AG04450 (cell line): ENCODE measurements at places on chromosomes 12 and 14.
A peak's percentile ranks its signal among the peaks of the same experiment; 100 is the strongest.

DNA sequence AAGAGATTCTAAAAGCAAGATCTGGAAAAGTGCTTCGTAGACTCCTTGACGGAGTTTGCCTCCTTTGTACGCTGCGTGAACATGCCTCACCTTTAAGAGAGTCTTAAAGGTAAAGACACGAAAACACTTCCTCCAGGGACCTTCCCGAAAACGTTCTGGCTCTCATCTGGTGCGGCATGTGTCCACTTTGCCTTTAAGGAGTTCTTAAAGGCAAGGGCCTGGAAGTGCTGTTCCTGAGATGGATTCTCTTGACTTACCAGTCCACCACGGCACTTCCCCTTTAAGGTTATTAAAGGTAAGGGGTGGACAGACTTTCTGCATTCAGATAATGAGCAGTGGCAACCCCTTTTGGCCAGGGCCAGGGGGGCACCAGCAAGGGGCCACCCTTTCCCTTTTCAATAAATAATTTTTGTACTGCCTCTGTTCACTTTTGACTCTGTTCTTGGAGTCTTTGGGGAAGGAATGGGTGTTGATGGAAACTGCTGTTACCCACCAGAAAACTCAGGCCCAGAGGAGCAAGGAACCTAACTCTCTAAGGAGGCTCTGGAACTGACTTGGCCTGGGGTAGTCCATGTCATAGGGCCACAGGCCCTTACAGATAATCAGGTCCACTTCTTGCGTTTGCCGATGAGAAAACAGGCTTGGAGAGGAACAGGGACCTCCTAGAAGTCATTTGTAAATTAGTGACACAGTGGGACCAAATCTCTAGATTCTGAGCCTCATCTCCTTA is 4.4 kb downstream of the REM2 start:
- no peak for DNase-seq

- DNase-seq, result no peak
Observed at GRCh38 chr14:80959496-80959895, 4.1 kb downstream of the TSHR start.

GRCh38 chr12:47744778-47745436 is 13.8 kb downstream of the RAPGEF3 start:
- no peak for DNase-seq

GRCh38 chr14:64723691-64724577 is 19.7 kb downstream of the PLEKHG3 start:
- DNase-seq, result no peak

GRCh38 chr12:58211211-58211610 is 269.8 kb downstream of the ATP23 start:
- no peak for DNase-seq

DNA sequence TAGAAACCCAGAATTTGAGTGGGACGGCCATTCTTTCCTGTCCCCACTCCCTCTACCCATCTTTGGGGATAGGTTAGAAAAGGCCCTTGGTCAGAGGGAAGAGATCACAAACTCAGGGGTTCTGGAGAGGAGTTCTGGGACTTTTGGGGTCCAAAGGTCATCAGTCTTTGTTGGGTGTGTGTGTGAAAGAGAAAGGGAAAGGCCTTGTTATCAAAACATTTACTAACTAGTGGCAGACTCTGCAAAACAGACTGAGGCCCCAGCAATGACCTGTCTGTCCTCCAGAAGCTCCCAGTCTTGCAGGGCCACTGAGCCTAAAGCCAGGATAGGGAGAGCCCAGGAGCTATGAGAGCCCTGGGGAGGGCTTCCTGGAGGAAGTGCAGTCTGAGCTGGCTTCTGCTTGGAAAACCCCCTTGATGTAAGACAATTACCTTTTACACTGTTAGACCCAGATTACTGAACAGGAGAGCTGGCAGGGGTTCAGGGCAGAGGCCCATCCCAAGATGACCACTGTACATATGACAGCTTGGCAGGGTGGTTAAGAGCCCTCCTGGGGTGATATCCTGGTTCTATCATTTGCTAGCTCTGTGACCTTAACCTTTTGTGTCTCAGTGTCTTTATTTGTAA is 429.1 kb upstream of the CCDC196 start:
- DNase-seq, result no peak

DNA sequence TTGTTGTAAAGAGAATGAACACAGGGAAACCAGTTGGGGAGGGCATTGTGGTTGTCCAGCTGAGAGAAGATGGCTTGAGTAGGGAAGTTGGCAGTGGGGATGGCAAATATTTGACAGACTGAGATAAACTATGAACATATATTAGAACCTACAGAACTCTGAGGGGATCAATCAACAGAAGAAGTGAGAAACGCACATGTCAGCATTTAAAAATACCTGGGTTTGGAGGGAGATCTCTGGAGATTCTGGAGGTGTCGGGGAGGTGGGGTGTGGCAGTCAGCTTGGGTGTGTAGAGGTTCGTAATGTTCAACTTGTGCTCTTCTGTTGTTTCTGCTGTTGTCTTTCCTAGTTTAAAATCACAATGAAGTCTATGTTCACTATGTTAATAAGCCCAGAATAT is 517.8 kb downstream of the AACS start:
- no peak for DNase-seq

- DNase-seq, result no peak
Observed at GRCh38 chr12:69630191-69630590, 19.5 kb upstream of the LRRC10 start.

- no peak for DNase-seq
Observed at GRCh38 chr14:91843437-91843836, 23.9 kb downstream of the TC2N start.

GRCh38 chr14:75268633-75269550 is 9.7 kb upstream of the FOS start:
- DNase-seq, result no peak

- DNase-seq, result no peak
Observed at GRCh38 chr14:38012056-38012455, 195.6 kb upstream of the SSTR1 start.

GRCh38 chr12:82047446-82047845 is 288.3 kb upstream of the PPFIA2 start:
- no peak for DNase-seq

DNA sequence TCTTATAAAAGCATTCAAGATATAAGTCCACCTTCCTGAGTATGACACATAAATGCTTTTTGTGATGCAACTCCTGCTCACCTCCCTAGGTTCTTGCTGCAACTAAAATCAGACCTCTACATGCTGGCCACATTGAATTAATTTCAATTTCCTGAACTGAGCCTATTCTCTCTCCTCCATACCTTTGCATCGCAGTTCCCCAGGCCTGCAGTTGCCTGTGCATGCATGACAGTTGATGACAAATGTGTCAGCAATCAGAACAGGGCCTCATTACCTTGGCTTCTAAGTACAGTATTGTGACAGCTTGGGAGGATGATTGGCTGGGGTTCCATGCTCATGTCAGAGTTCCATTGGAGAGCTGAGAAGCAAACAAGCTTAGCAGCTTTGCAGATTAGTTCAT is 3.9 kb upstream of the TM7SF3 start:
- DNase-seq, result no peak

DNA sequence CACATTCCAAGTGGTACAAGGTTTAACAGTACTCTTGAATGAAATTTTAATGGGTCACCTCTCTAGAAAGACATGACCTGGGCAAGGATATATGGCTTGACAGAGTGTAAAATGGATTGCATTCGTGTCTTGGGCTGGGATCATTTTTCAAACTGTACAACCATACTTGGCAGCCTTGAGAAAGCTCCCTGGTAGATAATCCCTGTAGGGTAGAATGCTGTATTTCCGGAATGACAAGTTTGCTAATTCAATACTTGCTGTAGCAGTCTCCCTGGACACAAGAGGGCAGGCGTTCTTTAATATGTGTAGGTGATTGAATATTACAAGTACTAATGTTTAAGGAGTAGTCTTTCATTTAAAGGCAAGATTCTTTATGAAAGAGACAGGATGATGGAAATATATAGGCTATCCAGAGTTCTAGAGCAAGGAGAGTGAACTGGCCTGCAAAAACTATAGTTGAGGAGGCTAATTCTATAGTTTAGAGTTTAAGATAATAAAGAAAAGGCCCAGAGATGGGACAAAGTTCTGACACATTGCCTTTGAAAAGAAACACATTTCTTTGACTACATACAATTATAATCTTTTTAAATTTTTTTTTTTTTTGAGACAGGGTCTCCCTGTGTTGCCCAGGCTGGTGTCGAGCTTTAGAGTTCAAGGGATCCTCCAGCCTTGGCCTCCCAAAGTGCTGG is 53.4 kb downstream of the PLBD1 start:
- DNase-seq, result no peak

- no peak for DNase-seq
Observed at GRCh38 chr12:86950444-86950843, 694.3 kb upstream of the MGAT4C start.

GRCh38 chr14:31543969-31544799 is 17.0 kb upstream of the NUBPL start:
- no peak for DNase-seq

GRCh38 chr14:93744876-93745275 is 43.4 kb downstream of the PRIMA1 start:
- no peak for DNase-seq

DNA sequence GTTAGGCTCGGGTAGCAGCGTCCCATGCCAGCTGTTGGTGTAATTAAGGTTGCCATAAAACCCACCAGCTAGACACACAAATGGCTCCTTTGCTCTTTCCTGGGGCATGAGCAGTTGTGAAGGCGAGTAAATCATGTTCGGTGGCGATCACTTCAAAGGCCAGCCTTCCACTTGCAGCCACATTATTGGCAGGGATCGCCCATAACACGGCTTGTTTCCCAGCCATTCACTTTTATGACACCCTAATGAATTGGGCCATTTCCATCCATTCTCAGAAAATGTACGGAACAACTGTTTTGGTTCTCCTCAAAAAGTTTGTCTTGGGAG is 63.4 kb downstream of the BEGAIN start:
- no peak for DNase-seq

- no peak for DNase-seq
Observed at GRCh38 chr14:100698666-100699448, 27.8 kb upstream of the DLK1 start.

DNA sequence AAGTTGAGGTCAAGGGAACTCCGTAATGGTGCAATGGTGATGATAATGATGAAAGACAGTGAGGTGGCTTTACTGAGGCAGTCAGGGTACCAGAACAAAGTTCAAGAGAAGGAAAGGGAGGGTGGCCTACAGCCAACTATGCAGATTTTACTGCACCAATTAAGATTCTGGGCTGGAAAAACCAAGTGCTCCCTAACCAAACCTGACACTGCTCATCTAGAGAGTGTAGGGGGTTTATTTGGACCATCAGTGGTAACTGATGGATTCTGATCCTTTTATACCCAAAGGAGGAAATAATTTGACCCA is 387 bp downstream of the LRRC9 start:
- no peak for DNase-seq

- DNase-seq, result no peak
Observed at GRCh38 chr12:131928080-131928710, 881 bp upstream of the PUS1 start.

- no peak for DNase-seq
Observed at GRCh38 chr12:65906006-65906405, 81.7 kb downstream of the HMGA2 start.

GRCh38 chr12:101769865-101770264 is 30.6 kb upstream of the SYCP3 start:
- DNase-seq, result no peak

- no peak for DNase-seq
Observed at GRCh38 chr12:26535826-26536225, 297.2 kb downstream of the ITPR2 start.

DNA sequence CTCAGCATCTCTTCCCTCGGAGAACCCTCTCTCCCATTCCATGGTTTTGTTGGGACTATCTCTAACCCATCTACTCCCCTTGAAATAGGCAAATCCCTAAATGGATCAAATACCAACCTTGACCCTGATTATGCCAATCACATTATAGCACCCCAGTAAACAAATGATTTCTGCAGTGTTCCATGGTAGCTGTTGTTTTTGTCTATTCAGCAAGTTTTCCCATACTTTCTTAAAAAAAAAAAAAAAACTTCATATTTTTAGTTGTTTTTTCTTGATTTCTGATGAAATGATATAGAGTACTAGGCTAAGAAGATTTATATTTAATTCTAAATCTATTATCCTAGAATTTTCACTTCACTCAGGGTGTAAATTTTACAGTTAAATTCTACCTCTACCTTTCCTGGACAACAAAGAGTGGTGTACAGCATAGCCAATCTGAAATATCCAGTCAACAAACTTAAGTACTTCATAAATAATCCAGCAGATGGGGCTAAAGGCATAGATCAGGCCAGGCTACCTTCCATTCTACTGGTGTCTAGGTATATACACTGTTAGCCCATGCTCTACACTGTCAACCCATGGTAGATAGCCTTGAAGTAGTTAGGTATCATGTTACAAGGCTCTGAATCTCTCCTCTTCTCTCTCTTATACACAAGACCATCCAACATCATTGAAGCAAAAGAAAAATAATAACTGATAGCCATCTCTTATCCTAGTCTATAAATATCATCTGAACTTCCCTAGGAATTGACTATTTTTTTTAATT is 82.2 kb downstream of the PLEKHG7 start:
- DNase-seq, result peak; percentile 55

- DNase-seq, result no peak
Observed at GRCh38 chr12:62787023-62787422, 147.9 kb downstream of the PPM1H start.

GRCh38 chr12:66319266-66319954 is 17.1 kb downstream of the HELB start:
- no peak for DNase-seq

DNA sequence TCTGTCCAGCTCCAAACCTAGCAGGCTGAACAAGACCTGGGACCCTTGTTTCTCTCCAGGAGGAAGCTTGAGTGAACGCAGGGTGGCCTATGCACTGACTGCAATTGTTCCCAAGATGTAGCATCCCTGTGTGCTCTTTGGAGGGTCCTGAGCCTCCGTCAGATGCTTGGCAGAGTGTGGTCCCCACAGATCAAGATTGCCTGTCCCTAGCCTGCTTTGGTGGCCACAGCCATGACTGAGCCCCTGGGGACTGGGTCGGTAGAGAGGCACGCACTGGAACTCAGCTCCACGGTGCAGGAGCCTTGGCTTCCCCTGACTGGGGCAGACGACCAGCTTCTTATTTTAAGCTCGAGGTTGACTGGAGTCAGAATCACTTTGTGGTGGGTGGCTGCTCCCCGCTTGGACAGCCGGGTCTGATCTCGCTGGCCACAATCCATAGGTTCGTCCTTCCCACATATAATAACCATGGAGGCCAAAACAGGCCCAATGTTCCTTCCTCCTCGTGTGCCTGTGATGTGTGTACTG is 97.8 kb downstream of the LGMN start:
- DNase-seq, result no peak

DNA sequence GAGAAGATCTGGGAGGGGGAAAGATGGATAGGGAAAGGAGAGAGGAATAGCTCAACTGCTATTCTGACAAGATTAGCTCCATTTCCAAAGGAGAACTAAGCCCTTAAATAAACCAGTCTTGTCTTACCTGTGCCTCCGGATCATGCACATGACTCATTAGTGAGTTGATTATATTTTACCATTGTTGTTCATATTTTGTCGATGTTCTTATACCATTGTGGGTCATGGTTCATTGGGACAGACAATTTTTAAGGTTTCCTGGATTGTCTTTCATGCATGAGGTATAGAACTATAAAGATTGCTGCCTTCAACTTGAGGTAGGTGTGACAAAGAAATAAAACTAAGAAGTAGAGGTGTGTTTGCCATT is 243.0 kb upstream of the ATP2B1 start:
- DNase-seq, result no peak

- no peak for DNase-seq
Observed at GRCh38 chr12:68976395-68976841, 43.4 kb upstream of the CPM start.

GRCh38 chr12:30905463-30906009 is 21.0 kb upstream of the TSPAN11 start:
- DNase-seq, result no peak

GRCh38 chr12:11815397-11815796 is 165.9 kb downstream of the ETV6 start:
- no peak for DNase-seq
